ENCODE measurements at places on chromosomes 2 and 18.
A peak's percentile ranks its signal among the peaks of the same experiment; 100 is the strongest.

GRCh38 chr2:137910641-137911040 lies 53.6 kb upstream of the HNMT start:
- peak; percentile 77 for DNase-seq

- DNase-seq, result no peak
These were observed 729.6 kb upstream of the ZNF804A start for GRCh38 chr2:183868707-183869106.

DNA sequence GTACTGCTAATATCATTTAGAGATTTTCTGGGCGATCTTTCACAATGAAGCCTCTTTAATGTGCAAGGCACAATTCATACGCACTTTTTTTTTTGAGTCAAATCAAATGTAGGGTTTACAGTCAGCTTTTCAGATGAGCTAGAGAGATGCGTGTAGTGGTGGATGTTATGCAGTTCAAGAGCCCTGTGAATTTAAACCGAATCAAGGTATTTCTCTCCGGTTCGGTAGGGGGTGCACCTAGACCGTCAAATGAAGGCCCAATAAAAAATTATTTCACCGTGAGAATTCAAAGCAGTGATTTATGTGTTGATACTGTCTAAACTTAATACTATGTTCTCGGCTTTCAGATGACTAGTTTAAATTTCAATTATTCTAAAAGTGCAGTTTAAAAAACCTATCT lies 1.1 kb downstream of the PTH2R start:
- DNase-seq, result peak; percentile 83

DNA sequence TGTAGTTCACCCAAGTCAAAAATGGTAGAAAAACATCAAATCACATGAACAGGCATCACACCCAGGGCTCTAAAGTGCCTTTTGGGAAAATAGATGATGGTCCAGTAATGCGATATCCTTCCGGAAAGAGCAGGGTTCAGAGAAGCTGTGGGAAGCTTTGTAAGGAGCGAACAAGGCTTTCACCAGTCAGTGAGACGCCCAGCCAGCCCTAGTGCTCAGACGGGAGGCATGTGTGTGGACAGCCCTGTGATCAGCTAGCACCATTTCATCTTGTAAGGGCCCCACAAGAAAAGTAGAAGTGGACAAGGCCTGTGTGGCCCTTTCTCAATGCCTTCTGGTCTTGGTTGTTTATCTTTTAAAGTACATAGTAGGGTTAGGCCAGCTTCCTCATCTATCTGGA lies 76.1 kb downstream of the SMIM21 start:
- no peak for DNase-seq

GRCh38 chr2:227360351-227360750 lies 18.8 kb downstream of the TM4SF20 start:
- DNase-seq, result no peak
